Activated CD8-positive, alpha-beta memory T cell treated with anti-CD3 and anti-CD28 coated beads, Interleukin-2, amount 50 U/mL, for 4 hours (primary cell): ENCODE measurements at places on chromosomes 11 and 22.
A peak's percentile ranks its signal among the peaks of the same experiment; 100 is the strongest.

DNA sequence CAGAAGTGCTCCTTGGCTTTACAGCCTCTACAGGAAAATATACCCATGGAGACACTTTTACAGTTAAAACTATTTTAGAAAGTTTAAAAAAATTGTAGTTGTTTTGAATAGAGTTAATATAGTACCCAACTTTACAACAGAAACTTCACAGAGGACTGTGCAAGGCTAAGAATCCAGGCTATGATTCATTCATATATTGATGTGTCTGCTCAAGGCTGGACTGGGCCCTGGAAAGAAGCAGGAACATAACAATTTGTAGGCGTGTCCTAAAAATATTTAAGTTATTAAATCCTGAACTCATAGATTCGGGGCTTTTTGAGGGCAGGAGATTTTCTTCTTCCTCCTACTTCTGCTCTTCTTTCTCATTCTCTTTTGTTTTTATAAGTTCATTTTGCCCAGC is 291.5 kb upstream of the CCDC179 start:
- no peak for DNase-seq

DNA sequence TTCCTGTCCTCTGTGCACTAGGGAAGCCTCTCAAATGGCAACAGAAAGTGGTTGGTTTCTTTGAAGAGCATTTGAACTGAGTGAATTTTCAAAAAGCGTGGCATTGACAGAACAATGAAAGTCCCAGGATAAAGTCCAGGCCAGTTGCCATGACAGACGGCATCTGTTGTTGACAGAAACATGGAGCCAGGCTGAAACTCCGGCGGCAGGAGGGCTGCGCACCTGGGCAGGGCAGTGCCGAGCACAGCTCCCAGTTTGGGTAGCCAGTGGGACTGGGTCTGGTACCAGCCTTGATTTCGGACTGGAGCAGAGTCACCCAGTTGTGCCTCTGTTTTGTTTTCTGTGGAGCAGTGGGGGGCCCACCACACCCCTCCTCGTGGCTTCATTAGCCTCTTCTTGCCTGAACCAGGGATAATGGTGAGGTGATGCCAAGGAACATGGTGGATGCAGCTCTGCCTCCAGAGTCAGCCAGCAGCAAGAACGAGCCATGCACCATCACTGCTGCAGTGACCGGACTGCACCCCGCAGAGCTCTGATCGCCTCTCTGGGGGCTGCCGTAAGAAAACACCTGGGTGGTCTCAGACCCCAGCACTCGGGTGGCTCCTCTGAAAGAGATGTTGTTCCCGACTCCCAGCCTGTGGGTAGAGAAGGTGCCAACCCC is 9.8 kb upstream of the SEPTIN5 start:
- DNase-seq: no peak

DNA sequence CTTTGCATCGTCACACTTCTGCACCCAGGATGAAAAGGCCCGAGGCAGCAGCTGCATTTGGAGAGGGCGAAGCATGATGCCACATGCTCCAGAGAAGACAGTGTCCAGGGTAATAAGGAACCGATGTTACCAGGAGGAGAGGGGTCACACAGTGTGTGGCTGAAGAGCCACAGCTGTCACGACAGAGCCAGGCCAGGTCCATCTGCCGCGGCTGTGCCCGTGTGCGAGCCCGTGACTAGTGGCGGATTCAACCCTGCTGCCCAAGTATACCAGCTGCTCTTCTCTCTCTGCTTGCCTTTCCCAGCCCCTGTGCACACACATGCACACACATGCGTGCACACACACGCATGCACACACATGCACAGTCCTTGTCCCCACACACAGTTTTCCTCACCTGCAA is 1432.5 kb downstream of the BRD1 start:
- DNase-seq: no peak

DNA sequence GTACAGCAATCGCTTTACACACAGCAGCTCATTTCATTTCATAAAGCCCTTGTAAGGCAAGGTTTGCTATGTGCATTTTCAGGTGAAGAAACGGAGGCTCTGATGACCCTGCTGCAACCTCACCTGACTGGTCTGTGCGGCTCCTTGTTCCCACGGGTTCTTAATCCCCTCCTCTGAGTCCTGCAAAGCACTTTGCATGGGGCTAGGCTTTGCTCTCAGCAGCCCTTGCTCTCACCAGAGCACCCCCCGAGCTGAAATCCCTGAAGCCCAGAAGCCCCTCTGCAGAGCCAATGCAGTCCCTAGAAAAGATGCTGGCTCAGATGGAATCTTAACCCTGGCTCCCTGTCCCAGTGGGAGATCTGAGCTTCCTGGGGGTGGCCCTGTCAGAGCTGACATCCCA is 11.0 kb upstream of the APOL6 start:
- DNase-seq: no peak

DNA sequence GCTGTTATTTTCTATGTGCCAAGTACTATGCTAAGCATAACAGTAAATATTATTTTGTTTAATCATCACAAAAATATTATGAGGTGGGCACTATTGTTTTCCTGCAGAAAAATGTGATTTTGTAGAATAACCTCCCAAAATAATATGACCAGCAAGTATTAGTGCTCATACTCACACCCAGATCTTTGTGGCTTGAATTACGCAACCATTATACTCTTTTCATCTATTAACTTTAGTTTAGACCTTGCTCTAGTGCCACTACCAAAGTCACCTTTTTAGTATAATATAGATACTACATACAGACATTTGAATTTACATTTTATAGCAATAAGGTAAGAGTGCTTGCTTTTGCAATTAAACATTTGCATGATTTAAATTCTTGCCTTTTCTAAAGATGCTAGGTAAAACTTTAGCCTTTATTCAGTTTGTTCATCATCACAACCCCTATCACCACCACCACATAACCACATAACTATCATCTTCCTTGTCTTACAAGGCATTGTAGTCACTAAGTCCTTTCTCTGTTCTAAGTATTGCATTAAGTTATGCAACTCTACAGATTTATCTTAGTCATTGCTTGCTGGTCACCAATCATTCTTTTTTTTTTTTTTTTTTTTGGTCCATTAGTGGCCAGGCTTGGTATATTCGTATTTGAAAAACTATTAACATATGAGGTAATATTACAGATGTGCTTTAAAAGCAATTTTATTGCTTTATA is 68.4 kb downstream of the GAS2 start:
- DNase-seq: no peak

GRCh38 chr22:32557444-32557843 is 82.8 kb downstream of the FBXO7 start:
- no peak for DNase-seq

- DNase-seq: no peak
Observed at GRCh38 chr11:100888836-100889235, 201.7 kb downstream of the ARHGAP42 start.

GRCh38 chr11:6895010-6895409 is 2.7 kb upstream of the OR2D2 start:
- DNase-seq: no peak

- no peak for DNase-seq
Observed at GRCh38 chr11:9827708-9828107, 163.8 kb downstream of the SWAP70 start.

DNA sequence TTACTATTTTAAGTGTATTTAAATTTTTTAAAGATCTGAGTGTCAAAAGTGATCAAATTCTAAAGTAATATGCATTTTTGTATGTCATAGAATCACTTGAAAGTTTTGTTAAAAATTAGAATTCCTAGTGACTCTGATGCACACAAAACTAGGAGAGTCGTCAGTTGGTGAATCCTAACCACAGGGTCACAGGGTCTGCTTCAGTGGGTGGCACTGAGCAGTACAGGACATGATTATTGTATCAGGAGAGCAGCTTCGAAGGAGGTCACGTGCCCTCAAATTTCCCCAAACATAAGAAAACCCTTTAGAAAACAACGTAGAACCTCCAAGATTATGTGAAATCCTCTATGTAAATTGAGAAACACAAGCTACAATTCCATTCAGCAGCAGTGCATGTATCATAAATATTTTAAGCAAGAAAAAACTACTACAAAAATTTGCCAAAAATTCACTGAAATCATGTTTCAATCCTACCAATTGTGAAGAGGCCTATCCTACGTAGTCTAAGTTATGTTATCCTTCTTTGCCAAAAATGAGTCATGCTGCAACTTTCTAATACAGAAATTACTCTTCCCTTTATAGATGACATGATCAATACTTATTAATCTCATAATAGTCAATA is 323.6 kb downstream of the AASDHPPT start:
- DNase-seq: no peak

DNA sequence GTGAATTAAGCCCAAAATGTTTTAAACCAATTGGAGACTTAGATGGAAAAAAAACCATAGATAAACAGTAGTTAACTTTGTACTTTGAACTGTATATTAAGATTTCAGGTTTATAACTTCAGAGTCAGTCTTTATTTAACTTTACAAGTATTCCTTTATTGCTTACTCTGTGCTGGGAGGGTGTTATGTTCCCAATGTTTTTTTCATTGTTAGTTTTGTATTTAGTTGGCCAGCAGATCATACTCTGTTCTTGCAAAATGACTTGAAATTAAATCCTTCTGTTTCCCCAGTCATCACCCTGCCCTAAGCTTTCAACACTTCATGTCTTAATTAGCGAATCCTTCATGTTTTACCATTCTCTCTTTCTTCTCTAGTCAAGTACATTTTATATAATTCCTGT is 25.3 kb downstream of the SIK2 start:
- DNase-seq: no peak

DNA sequence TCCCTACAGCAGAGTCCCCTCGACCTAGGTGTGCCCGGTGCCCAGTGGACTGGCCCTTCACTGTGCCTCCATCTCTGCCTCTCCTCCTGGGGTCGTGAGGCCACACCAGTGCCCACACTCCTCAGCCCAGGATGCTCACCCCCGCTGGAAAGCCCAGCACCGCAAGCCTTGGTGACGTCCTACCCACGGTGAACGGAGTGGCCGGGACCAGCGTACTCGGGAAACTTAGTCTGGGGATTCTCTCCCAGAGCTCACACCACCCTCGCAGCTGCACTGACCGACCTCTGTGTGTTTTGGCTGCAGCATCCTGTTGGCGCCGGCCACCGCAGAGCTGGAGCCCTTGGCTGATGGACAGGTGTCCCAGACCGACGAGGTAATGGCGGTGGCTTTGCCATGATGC is 35.5 kb upstream of the KRTAP5-7 start:
- DNase-seq: no peak

- DNase-seq: peak; percentile 69
Observed at GRCh38 chr11:75388386-75389275, 10.7 kb upstream of the RPS3 start.

- no peak for DNase-seq
Observed at GRCh38 chr11:33669598-33670249, 30.9 kb downstream of the C11orf91 start.

DNA sequence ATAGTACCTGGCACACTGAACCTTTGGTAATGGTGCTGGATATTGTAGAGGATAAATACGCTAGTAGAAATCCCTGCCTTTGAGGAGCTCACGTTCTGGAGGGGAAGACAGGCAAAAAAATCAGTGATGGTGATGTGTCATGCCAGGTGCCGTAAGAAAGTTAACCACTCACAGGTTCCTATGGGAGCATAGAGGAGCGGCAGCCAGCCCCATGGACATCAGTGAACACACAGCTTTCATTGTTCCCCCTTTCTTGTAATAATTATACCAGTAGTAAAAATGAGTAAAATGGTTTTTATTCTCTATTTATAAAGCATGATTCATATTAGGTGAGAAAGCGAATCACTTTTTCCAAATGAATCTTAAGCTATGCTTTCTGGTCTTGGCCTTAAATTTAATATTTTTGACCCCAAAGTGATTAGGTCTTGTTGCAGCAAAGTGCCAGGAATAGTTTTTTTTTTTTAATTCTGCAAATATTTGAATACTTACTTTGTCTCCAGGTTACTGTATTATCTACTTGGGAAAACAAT is 57.9 kb downstream of the UVRAG start:
- DNase-seq: no peak
